ENCODE measurements at places on chromosomes 12 and 14.

- DNase-seq, result no peak
Measured at GRCh38 chr12:93847517-93848474, 170.6 kb downstream of the CRADD start.

DNA sequence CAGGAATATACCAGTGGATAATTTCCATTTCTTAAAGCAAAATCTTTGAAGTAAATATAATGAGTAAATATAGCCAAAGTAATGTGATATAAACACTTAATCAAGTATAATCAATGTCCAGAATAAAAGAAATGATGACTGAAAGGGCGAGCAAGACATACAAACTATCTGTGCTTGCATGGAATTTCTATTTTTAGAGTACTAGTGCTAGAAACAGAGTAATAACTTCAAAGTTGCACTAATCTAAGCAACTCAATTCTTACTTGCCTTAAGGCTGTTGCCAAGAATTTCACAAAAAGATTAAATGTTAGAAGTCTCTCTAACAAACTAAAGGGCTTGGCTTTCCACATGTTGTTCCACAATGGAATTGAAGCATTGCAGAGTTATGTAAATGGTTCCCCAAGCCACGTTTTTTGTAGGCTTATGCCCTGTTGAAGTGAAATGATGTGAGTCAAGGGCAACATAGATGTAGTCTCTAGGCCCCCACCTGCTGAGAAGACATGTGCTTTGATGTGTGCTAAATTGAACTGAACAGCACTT lies 175.0 kb upstream of the LMNTD1 start:
- no peak for DNase-seq

DNA sequence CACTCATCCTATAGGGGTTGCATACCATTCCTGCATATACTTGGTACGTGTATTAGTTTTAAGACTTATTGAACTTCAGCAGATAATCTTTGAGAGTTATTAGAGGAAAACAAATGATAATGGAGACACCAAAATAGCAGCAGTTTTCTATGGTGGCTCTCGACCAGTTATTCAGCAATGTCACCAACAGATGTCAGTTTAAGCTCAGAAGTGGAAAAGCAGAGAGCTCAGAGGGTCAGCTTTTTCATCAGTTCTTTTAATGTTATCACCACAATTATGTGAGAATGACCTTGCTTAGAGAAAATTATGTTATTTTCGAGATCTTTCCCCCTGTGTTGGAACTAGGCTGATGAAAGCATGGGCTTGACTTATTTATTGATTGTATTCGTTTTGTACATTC lies 32.0 kb downstream of the PTPN11 start:
- no peak for DNase-seq

DNA sequence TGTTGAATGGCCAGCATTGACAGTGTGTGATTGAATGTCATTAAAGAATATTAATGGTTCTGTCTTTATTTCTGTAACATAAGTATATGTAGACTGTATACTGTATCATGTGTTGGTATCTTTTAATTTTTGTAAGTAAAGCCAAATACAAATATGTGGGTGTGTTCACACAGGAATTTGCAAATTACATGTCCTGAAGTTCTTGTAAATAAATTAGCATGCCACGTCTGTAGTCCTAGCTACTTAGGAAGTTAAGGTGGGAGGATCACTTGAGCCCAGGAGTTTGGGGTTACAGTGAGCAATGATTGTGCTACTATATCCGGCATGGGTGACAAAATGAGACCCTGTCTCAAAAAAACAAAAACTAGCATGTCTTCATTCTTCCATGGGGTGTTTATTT lies 99.1 kb downstream of the KICS2 start:
- no peak for DNase-seq

DNA sequence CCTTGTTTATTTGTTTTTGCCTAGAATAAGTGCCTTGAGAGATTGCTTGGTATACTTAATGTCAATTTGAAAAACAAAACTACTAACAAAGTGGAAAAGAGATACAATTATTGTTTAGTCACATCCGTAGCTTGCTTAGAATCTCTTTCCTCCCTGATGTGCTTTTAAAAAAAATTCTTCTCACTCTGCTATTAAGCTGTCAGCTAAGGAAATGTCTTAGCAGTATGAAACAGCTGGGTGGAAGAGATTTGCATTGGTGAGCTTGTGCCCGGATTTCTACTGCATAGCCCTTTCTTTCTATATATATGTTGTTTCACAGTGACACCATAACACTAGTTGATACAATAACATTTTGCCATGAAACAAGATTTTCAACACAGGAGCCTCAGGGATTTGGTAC lies 229.4 kb upstream of the RGS6 start:
- no peak for DNase-seq

- DNase-seq, result no peak
Measured at GRCh38 chr12:11761869-11762567, 112.5 kb downstream of the ETV6 start.

- no peak for DNase-seq
Measured at GRCh38 chr12:52300796-52301691, 9.7 kb upstream of the KRT81 start.

- peak; percentile 16 for DNase-seq
Measured at GRCh38 chr14:63853831-63854293, 1.1 kb downstream of the SYNE2 start.

GRCh38 chr12:70928071-70928470 lies 7.5 kb upstream of the PTPRR start:
- no peak for DNase-seq

DNA sequence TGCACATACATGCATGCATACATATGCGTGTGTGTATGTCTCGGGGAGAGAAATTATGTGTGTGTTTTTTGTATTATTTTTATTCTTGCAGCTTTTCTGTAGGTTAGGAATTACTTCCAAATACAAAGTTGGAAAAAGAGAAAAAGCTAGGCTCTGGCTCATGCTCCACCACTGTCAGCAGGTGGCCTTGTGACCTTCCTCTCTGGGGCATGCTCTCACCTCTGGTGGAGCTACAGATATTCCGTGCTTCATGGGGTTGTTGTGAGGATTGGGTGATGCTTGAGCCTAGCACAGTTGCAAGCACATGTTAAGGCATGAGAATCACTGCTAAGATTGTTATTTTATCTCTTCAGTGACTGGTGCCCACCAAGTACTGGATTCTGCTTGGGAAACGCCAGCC lies 6.7 kb upstream of the SERPINA6 start:
- DNase-seq, result no peak

- DNase-seq, result no peak
Measured at GRCh38 chr12:128180166-128180565, 86.8 kb upstream of the TMEM132C start.

Data from T-helper 2 cell (primary cell).